ENCODE measurements at places on chromosomes 4 and X.
A peak's percentile ranks its signal among the peaks of the same experiment; 100 is the strongest.

- no peak for DNase-seq
Observed at GRCh38 chrX:67673741-67674274, 130.0 kb downstream of the AR start.

DNA sequence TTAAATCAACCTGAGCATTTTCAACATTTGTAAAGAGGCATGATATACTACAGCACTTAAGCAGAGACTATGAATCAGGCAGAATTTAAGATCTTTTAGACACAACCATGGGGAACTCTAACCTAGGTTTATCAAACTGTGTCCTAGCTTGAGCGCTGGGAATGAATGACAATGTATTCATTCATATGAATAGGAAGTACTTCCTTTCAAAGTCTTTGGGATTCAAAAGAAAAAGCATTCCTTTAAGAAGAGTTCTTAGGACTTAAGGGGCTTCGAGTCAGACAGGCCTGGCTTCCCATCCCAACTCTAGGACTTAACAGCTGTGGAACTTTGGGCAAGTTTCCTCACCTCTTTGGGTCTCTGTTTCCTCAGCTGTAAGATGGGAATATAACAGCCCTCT is 104.6 kb downstream of the ANAPC4 start:
- no peak for DNase-seq

- DNase-seq, result no peak
Observed at GRCh38 chr4:26584725-26585124, 841 bp downstream of the TBC1D19 start.

DNA sequence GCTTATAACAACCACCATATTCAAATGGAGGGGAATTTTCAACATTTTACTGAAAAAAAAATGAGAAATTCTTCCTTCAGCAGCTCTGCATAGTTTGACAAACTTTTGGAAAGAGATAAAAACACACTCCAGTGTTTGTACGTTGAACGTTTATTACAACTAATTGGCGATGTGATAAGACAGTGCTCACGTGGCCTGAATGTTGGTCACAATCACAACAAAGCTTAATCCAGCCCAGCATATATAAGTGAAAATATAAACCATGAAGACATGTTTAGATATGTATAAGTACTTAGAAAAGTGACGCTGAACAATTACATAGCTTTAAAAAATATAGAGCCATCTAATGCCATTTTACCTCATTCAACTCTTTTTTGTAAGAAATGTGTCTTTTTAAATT is 28.7 kb downstream of the AP1S2 start:
- DNase-seq, result no peak

DNA sequence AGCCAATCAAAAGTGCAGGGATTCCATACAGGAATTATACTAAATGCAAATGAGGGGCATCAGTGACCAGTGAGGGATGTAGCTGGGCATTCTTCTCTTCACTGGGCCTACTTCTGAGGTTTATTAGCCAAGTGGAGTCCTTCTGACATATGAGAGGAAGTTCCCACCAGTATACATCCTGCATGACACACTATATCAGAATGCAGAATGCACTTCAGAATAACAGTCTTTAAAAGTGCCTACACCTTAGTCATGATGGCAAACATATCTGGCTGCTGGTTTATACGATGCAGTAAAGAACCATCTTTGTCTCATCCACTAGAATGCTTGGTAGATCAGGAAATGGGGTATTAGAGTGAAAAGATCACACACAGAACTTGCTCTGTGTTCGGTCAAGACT is 180.3 kb upstream of the PPARGC1A start:
- DNase-seq, result no peak

- DNase-seq, result no peak
Observed at GRCh38 chrX:13808865-13809264, 8.0 kb downstream of the GPM6B start.

DNA sequence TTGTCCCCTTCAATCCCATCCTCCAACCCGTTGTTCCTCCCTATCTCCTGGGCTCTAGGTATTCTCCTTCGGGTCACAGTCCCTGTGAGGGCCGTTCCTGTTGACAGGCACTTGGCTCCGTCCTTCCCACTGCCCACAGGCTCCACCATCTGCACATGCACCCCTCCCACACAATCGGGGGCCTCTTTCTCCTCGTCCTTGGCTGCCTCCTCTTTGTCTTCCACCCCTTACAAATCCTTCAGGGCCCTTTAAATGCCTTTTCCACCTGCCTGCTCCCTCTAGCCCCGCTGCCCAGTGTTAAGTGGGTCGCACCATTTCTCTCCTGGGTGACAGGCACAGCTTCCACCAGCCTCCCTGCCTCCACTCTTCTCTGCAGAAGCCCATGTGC is 2.7 kb upstream of the AVPR2 start:
- DNase-seq, result no peak

DNA sequence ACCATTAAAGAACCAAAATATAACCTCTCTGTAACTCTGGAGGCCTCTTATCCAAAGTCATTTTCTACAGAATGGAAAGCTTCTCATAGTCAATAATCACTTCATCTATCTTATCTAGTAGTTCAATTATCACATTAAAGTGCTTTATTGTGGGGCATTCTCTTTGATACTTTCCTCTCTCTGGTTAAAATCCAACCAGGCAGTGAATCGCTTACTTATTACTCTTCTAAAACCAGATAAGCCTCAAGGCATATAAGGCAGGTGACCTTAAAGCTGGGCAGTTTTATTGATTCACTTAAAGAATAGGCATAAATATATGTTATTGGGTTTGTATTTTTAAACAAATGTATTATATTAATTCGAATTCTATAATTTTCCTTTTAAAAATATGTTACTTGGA is 2162.1 kb upstream of the TENM3 start:
- DNase-seq, result no peak

GRCh38 chr4:7019367-7019766 is 23.8 kb upstream of the TADA2B start:
- no peak for DNase-seq

DNA sequence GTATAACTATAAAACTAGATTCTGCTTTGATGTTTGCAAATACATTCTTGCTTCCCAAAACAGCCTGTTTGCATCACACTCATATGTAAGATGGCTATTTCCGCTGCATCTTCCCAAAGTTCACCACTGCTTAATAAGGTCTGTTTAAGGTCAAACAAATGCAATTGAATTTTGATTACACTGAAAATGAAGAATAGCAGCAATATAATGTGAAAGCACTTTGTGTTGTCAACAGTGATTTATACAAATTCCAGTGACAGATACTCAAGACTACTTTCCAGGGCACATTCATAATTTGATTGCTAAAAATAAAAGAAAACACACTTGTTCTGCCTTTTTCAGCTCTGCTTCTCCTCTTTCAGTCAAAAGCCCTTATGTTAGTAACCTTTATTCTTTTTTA is 8.1 kb upstream of the PGAM4 start:
- DNase-seq, result no peak

DNA sequence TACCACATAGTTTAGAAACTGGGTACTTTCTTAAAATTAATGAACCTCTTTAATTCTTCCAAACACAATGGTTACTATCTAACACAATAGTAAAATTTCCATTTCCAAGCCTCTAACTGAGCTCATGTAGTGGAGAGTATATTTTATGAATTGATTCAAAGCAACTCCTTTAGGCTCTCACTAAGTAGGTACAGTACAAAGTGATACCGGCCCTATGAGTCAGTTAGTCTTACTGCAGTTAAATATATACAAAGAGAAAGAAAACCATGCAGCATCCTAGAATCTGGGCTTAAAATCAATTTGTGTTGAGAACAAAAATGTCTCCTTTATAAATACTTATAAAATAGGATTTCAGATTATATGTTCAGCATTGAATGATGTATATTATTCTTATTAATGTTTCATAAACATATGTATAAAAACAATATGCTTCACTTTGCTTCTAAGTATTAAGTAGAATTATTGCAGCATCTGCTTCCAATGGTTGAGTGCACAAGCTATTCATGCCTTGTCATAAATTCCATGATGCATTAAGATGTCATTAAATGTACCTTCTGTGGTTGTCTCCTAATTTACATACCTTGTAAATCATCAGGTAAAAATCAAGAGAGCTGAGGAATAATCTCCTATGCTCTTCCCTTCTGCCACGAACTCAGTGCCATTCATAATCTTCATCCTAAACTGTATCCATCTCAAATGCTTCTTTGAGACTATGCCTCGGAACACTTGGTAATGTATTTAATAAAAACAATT is 1037.8 kb downstream of the STPG2 start:
- no peak for DNase-seq

DNA sequence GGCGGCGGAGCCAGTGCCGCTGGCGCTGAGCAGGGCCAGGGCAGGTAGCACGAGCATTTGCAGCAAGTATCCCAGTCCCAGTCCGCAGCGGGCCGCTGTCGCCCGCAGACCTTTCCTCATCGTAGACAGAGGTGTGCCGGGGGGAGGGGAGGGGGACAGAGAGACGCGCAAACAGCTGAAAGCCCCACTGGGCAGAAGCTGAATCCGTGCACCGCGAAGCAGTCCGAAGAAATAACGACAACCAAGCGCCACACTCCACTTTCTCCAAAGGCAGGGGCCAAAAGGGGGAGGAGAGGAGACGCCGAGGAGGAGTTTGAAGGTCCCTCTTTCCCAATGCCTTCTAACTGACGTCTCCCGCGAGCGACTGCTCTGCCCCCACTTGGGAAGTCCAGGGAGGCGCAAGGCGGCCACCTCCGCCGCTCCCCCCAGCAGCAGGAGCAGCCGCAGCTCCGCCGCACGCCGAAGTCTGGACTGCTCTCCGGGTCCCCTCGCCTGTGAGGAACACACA is at the start of gene UNC5C:
UNC5C (minus strand) TSS at position 236 of the 508 bp plus-strand sequence.
- DNase-seq, result no peak

DNA sequence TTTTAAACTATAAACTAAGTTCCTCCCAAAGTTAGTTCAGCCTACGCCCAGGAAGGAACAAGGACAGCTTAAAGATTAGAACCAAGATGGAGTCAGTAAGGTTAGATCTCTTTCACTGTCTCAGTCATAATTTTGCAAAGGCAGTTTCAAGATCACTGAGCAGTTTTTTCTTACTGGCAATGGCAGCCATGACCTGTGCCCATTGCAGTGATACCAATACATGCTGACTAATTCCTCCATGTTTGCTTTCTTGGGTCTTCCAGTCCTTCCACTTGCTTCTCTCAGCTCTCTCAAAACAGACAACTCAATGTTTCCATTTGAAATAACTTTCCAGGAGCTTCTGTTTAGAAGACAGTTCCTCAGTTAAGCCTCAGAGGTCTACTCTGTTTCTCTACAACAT is 79.5 kb downstream of the PCDH18 start:
- DNase-seq, result no peak

DNA sequence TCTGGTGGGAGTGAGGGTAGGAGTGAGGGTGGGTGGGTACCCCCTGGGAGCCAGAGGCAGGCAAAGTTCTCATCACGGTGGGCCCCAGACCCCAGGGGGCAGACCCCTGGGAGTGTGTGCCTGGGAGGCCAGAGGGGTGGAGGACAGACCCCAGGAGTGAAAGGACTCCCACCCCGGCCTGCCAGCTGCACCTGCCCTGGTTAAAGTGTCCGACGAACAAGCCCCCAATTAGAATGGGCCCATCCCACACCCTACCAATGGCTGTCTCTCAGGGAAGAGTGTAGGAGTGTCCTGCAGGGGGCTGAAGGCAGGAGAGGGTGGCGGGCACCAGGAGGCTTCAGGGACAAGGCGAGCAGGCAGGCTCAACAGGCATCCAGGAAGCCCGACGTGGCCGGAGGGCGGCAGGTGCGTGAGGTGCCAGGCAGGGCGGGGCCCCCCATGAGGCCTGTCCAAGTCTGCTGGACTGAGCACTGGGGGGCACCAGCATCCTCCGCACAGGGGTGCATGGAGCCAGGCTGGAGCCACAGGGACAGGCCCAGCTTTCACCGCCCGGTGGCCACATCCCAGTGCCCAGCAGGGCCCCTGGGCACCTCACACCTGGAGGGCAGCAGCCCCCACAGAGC is 8.7 kb downstream of the PDE6B start:
- no peak for DNase-seq

DNA sequence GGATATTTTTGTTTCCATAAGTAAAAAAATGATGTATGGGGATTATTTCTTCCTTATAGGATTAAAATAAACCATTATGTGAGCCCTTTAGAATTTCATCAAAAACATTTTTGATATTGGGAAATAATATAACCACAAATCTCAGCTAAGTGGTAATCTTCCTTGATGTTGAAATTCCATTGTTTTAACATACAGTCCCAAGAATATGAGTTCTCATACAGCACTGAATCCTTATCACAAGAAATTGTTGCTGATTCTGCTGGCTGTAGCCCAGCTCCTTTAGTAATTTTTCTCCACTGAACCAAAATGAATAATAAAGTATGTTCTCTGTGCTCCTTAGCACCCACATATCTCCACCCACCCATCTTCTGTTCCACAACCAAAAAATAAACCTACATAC is 41.9 kb upstream of the FAM47B start:
- DNase-seq, result no peak

- no peak for DNase-seq
Observed at GRCh38 chr4:137278431-137278830, 253.9 kb downstream of the PCDH18 start.

GRCh38 chrX:40945361-40945713 is 139.9 kb upstream of the USP9X start:
- no peak for DNase-seq

DNA sequence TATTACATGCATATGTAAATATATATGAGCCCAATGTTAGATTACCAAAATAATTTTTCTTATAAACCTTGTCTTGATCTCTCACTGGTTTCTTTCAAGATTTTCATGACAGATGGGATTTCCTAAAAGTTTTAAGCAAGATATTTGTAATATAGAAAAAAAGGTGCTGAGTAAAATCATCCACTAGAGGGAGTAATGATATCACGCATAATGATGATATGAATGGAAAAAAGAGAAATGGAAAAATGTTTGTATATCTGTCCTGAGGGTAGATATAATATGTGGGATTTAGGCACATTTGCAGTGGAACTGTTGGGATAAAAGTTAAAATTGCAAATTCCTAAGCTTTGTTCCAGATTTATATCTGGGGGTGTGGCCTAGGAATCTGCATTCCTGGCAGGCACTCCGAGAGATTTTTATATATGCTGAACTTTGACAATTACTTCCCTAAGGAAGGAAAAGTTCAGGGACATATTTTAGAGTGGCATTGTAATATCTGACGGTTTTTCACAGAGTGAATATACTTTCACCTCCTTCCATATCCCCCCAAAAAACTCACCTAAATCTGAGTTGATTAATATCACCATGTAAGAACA is 60.5 kb downstream of the TMA16 start:
- no peak for DNase-seq

- peak; percentile 45 for DNase-seq
Observed at GRCh38 chrX:101759000-101759399, 99.3 kb upstream of the ARMCX2 start.

DNA sequence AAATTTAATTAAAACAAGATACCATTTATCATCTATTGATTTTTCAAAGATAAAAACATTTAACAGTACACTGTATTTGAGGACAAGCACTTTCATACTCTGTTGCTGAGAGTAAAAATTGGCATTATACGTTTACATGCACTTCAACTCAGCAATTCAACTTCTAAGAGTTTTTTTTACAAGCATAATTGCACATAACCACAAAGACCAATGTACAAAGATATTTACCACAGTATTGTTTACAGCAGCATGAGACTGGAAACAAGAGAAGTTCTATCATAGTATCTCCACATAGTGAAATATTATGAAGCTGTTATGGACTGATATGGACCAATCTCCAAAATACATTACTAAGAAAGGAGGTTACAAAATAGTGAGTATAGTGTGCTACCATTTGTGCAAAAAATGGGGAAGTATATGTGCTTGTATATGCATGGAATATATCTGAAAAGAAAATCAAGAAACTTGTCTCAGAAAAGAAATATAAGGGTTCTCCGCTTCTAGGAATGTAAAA is 10.9 kb downstream of the GAB3 start:
- no peak for DNase-seq
